ENCODE measurements at places on chromosomes 1 and 21. TPM values are rescaled to one million over a fixed set of nuclear protein-coding genes. Genes with fewer than 3 reads are reported as not detected.
A peak's percentile ranks its signal among the peaks of the same experiment; 100 is the strongest.

- DNase-seq, result no peak
Measured at GRCh38 chr1:73144311-73144710, 862.0 kb upstream of the NEGR1 start.

- DNase-seq, result no peak
Measured at GRCh38 chr1:89669441-89669840, 36.5 kb downstream of the LRRC8C start.

DNA sequence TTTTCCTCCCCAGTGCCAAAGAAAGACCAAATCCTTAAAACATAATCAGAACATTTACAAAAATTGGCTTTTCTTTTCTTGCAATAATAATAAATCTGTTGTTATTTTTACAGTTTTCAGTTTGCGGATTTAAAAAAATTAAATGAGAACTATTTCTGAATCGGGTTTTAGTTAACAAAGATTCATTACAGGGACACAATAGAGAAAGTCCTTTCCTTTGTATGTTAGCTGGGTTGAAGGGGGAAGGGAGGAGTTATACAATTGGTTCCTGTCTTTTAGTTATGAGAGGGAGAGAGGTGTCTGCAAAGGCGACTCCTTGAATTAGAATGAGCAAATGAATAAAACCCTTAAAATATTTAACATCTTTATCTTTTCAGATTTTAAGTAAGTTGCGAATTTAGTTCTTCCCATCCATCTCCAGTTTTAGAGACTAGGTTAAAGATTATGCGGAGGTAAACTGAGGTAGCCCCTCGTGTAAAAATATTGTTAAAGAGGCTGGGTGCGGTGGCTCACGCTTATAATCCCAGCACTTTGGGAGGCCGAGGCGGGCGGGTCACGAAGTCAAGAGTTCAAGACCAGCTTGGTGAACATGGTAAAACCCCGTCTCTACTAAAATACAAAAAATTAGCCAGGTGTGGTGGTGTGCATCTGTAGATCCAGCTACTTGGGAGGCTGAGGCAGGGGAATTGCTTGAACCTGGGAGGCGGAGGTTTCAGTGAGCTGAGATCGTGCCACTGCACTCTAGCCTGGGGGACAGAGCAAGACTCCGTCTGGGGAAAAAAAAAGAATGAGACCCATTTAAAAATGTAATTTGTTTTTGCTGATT, 3.9 kb downstream of the SPEN start:
- no peak for DNase-seq

DNA sequence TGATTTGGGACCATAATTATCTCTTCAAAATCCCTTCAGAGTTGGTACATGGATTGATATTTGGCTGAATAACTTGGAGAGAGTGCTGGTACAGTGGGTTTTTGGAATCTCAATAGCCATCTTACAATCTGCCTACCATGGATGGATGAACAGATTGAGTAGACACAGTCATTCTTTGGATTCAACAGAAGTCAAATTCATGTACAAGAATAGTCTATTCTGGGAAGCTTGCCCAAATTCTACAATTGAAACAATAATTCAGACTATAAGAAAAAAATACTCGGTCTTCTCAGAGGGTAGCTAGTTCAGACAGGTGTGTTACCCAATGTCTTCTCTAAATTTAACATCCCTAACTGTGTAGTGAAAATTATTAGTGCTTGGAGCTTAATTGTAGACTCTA, 574.0 kb downstream of the LRRIQ3 start:
- DNase-seq, result no peak

DNA sequence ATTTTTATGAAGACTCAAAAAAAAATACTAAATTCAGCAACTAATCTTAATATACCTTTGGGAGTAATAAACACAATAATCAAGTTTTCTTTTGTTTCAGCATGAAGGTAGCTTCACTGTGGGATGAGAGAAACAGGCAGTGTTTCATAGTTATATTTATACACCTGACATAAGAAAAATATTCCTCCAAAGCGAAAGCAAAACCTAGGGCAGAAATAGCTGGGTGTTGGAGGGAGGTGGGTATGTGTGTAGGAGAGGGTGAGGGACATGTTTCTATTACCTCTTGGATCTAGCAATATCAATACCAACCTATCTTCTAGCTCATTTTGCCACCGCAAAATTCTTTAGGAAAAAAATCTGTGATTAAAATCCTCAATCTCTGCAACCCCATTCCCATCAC, 24.9 kb upstream of the MAN1A2 start:
- DNase-seq, result no peak

GRCh38 chr1:245684571-245684970, 529.8 kb downstream of the KIF26B start:
- no peak for DNase-seq

Gene DISP1
- total RNA-seq, result 4.9 TPM

DNA sequence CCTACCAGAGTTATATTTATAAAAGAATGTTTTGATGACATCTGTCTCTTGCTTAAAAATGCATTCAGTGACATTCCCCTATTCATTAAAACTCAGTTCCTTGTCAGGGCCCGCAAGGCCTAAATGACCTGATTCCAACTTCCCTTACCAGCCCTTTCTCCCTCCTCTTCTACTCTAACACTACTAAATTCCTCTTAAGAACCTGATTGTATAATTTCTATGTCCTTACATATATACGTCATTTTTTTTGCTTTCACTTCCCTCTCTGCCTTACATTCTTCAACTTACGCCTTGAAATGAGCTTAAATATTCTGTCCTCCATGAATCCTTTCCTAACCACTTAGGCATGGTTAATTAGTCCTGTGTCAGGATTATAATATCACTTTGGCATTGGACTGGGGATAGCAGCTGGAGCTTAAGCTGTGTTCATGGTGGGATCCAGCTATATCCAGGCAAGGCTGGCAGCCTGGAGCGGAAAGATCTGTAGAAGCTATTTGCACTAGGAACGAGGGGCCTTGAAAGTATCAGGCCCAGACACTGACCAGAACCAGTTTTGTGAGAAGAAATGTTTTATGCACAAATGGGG, 360.2 kb upstream of the PTBP2 start:
- no peak for DNase-seq

DNA sequence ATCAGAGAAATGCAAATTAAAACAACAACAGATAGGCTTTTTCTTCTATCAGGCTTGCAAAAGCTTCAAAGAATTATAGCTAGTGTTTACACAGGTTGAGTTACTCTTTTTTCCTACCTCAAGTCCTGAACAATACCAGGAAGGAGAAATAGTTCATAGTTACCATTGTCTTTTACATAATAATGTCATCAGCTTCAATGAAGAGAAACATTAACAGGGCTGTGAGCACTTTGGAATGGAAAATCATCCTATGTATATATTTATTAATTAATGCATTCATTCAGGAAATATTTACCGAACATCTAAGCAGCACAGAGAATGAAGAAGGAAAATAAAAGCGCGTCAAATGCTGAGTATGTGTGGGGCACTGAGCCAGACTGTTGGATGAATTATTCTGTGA, 197.3 kb downstream of the ZBTB18 start:
- no peak for DNase-seq

- no peak for DNase-seq
Measured at GRCh38 chr1:206609229-206609991, 2.9 kb downstream of the EIF2D start.

GRCh38 chr1:247646867-247647266, 32.7 kb downstream of the OR13G1 start:
- no peak for DNase-seq

GRCh38 chr1:108646648-108647269, 14.1 kb downstream of the HENMT1 start:
- DNase-seq, result peak; percentile 94

Gene SPRR5
- total RNA-seq, result not detected

GRCh38 chr21:38992737-38993136, 187.0 kb downstream of the ETS2 start:
- DNase-seq, result no peak

- no peak for DNase-seq
Measured at GRCh38 chr1:244067893-244068292, 16.8 kb downstream of the ZBTB18 start.

DNA sequence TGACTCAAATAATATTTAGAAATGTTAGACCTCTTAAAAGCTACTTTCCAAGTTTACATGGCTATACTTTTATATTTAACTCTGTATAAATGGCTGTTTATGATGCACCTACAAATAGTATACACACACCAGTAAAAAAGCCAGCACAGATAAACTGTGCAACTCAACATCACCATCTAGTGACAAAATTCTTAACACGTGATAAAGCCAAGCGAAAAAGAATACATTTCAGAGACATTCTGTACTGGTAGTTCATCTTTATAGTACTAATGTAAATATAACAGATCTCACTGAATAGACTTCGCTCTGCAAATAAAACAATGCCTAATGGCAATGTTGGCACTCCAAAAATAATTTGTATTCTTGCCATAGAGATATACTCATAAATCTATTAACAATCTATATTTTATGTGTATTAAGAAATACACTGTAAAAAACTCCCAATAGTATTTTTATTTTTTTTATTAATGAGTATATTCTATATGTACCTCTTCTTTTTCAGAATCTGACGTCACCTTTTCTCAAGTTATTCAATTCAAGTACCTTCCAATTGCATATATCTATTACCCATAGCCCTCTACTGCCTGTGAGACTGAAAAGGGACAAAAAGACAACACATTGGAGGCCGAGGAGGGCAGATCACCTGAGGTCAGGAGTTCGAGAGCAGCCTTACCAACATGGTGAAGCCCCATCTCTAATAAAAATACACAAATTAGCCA, 100.2 kb downstream of the DPYD start:
- DNase-seq, result peak; percentile 13

DNA sequence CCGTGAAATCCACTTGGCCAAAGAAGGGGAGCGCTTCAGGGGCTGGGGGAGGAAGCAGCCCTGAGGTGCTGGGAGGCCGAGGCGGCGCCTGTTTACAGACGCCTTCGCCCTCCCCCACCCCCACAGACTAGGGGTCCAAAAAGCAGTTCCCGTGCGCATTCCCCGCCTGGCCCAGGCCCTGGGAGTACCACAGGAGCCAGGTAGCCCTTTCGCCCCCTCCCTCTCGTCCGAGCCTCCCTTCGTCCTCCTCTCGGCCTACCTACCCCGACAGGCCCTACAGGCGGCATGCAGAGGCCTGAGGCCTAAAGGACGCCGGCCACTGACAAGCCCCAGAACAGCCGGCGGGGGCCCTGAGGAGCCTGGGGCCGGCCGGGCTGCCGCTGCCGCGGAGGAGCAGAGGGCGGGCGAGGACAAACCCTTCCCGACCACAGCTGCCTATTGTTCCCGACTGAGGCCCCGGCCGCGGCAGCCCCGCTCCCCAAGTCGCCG, 522 bp downstream of the RC3H1 start:
- peak; percentile 72 for DNase-seq

DNA sequence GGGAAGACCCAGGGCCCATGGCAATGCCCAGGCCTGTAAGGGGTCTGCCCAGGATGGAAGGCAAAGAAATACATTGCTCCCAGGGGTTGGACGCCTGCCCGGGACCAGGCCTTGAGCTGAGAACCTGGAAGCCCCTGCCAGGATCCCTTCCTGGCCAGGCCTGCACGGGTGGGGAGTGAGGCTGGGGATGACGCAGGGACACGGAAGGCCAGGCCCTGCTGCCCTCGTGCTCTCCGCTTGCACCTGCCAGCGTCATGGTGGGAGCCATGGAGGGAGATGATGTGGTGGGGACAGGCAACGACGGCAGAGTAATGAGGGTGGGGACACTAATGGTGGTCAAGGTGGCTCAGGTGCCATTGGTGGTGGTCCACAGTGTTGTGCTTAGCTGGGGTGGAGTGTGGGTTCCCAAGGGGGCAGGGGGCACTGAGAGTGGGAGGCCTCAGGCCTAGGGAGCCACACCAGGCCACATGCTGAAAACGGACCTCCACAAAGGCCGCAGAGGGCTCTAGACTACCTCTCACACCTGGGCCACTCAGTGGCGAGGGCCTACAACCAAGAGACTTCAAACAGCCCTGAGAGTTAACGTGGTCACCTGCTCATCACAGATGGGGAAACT, 4.3 kb downstream of the HES3 start:
- no peak for DNase-seq

Gene CCDC30
- 3.8 TPM for total RNA-seq

DNA sequence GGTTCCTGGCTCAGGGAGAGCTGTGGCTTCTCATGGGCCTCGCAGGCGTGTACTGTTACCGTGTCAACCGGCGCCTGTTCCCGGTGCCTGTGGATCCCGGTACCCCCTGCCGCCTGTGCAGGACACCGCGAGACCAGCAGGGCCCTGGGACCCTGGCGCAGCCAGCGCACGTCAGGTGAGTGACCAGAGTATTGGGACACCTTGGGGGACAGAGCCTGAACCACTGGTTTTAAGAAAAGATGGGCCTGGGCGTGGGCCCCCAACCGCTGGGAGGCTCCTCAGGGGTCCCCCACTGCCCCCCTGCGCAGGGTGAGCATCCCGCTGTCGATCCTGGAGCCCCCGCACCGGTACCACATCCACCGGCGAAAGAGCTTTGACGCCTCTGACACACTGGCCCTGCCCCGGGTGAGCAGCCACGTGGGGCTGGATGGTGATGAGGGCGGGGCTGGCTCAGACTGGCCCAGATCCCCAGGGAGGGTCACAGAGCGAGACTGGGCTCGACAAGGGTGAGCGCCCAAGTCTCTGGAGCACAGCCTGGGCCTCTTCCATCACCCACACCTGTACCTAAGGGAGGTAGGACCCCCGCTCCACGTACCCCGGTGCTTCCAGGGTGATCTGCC, 10.5 kb downstream of the MIIP start:
- DNase-seq, result no peak

- peak; percentile 88 for DNase-seq
Measured at GRCh38 chr1:27527890-27528817, 38.2 kb upstream of the WASF2 start.

DNA sequence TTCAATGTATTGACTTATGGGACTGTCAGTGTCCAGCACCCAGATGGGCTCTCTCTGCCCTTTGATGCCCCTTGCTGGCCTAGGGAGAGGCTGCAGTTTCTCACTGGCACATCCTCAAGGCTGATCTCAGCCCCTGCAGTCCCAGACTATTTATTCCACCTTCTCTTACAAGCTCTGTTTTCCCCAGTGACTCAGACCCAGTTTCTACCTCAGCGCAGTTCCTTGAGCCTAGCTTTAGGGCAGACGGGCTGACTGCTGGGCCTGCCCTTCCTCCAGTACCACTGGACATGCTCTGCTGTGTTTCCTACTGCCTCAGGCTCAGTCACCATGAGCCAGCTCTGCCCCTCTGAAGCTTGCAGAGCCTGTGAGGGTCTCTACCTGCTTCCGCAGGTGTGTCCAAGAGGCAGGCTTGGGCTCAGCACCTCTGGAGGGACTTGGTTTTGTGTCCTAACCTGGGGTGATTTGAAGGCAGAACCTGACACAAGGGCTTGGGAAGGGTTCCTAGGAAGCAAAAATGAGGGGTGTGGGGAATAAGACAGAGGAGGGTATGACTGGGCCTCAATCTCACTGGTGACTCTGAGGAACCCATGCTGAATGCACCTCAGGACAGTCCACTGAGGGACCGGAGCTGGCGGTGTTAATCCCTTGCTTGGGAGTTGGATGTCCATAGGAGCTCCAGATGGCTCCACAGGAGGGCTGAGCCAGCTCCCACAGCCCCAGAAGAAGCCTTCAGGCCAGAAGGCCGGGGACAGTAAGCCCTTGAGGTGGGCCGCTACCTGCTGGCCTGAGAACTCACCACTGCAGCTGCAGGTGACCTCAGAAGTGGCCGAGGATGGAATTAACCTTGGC, 689.9 kb downstream of the MATN1 start:
- no peak for DNase-seq

Data from mucosa of descending colon (tissue), 3 donors.